ENCODE measurements at places on chromosomes 13 and 19.

DNA sequence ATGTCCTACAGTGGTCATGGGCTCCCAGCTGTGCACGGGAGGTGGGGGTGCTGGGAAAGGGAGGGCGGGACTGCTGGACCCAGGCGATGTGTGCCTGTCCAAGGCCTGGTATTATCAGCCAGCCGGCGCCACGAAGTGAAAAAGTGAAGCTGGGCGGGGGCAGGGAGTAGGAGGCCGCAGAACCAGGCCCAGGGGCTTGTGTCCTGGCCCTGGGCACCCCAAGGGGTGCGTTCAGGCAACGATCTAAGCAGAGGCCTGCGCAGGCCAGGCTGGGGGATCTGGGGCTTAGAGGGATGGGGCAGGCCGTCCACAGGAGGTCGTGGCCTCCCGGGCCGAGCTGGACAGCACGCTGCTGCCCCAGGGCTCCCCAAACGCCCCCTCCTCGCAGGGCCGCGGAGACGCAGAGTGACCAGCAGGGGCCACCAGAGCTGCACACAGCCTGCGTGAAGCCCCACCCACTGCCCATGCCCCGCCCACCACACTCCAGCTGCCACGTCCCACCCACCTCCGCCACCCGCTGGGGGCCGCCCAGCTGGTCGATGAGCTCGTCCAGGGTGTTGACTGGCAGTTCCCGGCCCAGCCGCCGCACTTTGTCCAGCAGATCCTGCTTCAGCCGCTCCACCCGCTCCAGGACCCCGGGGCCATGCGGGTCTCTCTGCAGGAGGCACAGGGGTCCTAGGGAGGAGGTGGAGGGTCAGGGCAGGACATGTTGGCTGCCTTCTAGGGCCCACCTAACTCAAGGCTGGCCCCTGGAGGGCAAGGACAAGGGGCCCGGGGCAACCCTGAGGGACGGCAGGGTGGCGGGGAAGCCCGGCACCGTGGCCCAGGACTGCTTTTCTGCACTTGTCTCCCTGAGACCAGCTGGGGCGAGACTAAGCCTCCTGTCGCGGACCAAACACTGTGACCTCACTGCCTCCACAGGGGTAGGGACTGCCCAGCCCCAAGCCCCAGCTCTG is 9.5 kb downstream of the GPX4 start:
- peak; percentile 28 for DNase-seq

- DNase-seq: no peak
Measured at GRCh38 chr13:62250501-62251201, 835.0 kb upstream of the PCDH20 start.

DNA sequence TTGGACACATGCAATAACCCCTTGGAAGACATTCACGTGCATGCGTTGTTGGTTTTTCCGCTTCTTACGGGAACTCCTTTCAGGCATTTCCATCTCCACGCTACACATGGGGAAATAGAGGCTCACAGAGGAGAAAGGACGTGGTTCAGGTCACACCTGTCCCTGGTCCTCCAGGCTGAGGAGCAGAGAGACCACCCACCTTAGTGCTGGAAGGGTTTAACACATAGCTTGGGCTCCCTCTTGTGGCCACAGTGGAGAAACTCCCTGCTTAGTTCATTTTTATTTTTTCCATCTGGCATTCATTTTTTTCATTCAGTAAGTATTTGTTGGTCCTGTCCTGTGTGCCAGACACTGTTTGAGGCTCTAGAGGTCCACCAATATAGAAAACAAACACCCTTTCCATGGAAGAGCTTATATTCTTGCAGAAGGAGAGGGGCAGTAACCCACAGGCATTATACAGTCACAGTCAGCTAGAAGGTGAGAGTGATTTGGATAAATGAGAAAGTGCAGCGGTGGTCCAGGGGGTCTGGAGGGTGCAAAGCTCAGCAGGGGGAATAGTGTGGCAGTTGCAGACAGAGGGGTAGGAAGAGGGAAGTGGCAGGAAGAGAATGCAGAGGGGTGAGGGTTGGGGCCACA is 24.2 kb upstream of the TTYH1 start:
- DNase-seq: no peak

DNA sequence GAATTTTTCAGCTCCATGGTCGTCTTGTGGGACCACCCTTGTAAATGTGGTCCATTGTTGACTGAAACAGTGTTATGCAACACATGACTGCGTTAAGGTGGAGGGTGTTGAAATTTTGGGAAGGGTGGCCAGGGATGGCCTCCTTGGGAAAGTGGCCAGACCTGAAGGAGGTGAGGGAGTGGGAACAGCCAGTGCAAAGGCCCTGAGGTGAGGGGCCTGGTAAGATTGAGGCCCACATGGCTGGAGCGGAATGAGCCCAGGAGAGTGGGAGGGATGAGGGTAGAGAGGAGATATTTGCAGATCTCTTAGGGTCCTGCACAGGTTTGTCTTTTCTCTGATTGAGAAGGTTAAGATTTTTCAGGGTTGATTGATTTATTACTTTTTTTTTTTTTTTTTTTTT is 18.2 kb downstream of the SIPA1L3 start:
- DNase-seq: no peak

- DNase-seq: no peak
Measured at GRCh38 chr19:55670280-55671053, 4.6 kb upstream of the EPN1 start.

GRCh38 chr13:113770937-113771336 is 11.9 kb downstream of the TMEM255B start:
- DNase-seq: no peak

GRCh38 chr19:10106100-10106936 is at the start of gene PPAN:
Gene PPAN (plus strand): TSS chr19:10106362. CDS start chr19:10106395, 33 bp downstream.
- peak; percentile 93 for DNase-seq

- DNase-seq: no peak
Measured at GRCh38 chr13:50917572-50917971, 8.0 kb downstream of the RNASEH2B start.

- no peak for DNase-seq
Measured at GRCh38 chr13:97353927-97354675, 79.9 kb upstream of the RAP2A start.

DNA sequence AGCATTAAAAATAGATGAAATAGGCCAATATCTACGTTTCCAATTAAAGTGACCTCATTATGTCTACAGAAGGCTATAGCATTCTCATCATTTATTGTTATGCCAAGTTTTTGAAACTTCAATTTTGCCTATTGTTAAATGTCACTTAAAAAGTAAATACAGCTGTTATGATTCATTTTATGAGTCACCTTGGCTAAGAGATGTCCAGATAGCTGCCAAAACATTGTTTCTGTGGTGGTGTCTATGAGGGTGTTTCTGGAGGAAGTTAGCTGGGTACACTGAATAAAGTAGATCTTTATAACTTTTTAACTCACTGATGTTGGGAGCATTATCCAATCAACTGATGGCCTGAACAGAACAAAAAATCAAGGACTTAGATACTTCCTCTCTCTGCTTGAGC is 1209.7 kb upstream of the PCDH9 start:
- DNase-seq: no peak

GRCh38 chr13:98987275-98987674 is 9.4 kb upstream of the DOCK9 start:
- no peak for DNase-seq

DNA sequence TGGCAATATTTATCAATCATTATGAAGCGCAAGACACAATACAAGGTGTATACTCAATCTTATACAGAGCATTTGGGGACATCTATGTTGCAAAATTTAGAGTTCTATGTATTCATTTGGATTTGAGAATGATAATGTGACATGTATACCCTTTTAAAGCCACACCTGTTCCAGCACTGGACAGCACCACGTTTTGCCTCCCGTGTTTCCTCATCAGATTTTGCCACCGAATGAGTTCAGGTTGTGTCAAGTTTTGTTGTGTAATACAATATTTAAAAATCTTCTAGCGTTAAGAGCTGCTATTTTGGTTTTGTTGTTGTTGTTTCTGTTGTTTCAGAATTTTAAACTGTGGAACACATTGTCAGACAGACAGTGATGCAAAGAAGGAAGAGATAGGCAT is 568.3 kb upstream of the GPC6 start:
- DNase-seq: no peak

- no peak for DNase-seq
Measured at GRCh38 chr13:66700117-66700601, 530.0 kb downstream of the PCDH9 start.

DNA sequence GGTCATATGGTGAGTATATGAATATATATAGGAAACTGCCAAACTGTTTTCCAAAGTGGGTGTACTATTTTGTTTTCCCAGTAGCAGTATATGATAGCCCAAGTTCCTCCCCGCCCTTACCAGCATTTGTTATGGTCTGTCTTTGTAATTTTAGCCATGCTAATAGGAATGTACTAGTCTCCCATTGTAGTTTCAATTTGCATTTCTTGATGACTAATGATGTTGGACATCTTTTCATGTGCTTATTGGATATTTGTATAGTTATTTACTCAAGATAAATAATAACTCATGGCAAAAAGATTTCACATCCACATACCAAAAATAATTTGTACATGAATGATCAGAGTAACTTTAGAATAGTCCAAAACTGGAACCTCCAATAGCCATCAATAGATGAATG is 75.3 kb upstream of the SERP2 start:
- DNase-seq: no peak

GRCh38 chr19:51135986-51136762 is 5.9 kb upstream of the SIGLEC7 start:
- no peak for DNase-seq

DNA sequence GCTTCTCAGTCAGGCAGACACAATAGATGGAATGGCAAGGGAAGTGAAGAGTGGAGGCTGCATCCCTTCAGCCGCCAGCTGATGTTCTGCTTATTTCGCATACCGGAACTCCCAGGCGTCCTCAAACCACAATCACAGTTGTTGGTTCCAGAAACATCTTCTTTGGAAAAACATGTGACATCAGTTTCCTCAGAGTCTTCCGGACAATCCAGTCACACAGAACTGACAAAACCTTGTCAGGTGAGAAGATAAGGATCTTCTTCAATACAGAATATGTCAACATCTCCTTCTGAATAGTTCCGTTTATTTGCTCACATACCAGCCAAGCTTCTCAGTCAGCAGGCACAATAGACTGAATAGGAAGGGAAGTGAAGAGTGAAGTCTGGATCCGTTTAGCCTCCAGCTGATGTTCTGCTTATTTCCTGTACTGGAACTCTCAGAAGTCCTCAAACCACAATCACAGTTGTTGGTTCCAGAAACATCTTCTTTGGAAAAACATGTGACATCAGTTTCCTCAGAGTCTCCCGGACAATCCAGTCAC is 45.1 kb upstream of the CEACAM21 start:
- no peak for DNase-seq

GRCh38 chr13:106628936-106629659 is 61.2 kb upstream of the ARGLU1 start:
- no peak for DNase-seq

DNA sequence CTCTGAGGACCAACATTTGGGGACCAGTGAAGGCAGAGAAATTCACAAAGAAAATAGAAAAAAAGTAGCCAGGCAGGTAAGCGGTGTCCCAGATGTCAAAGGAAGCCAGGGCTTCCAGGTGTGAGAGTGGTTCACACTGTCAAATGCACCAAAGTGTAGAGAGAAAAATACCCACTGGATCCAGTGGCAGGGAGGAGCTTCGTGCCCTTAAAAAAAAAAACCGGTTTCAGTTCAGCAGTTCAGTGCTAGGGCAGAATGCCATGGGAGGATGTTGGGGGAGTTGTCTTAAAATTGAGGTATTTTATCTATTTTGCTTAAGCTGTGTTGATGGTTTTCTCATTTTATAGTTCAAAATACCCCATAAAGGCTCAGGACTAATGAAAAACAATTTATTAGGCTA is 47.8 kb upstream of the C1QTNF9 start:
- DNase-seq: no peak

GRCh38 chr13:94112227-94112626 is 367.3 kb downstream of the DCT start:
- no peak for DNase-seq

DNA sequence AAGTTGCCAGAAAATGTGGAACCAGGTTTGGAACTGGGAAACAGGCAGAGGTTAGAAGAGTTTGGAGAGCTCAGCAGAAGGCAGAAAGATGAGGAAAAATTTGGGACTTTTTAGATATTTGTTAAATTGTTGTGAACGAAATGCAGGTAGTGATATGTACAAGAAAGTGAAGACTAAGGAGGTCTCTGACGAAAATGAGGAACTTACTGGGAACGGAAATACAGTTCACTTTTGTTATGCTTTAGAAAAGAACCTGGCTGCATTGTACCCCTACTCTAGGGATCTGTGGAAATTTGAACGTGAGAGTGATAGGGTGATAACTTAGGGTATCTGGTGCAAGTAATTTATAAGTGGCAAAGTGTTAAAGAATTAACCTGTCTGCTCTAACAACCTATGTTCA is 632.4 kb downstream of the SLITRK5 start:
- DNase-seq: no peak

GRCh38 chr19:55352040-55352439 is 2.5 kb downstream of the COX6B2 start:
- DNase-seq: no peak

GRCh38 chr13:99281811-99282263 is 23.7 kb upstream of the GPR18 start:
- no peak for DNase-seq

DNA sequence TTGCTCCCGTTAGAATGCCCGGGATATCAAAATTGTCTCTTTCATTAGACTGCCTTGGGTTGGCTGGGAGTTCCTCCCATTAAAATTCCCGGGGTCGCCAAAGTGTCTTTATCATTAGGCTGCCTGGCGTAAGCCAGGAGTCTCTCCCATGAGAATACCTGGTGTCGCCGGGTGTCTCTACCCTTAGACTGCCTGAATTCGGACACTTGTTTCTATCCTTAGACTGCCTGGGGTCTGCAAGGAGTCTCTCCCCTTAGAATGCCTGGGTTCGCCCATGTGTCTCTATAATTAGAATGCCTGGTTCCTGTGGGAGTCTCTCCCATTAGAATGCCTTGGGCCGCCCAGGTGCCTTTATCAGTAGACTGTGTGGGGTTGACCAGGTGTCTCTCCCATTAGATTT is 1538.2 kb downstream of the UQCRFS1 start:
- DNase-seq: no peak

GRCh38 chr19:9427941-9428340 is 7.4 kb downstream of the ZNF266 start:
- no peak for DNase-seq

GRCh38 chr13:100827489-100828176 is 153.0 kb upstream of the TMTC4 start:
- DNase-seq: no peak

DNA sequence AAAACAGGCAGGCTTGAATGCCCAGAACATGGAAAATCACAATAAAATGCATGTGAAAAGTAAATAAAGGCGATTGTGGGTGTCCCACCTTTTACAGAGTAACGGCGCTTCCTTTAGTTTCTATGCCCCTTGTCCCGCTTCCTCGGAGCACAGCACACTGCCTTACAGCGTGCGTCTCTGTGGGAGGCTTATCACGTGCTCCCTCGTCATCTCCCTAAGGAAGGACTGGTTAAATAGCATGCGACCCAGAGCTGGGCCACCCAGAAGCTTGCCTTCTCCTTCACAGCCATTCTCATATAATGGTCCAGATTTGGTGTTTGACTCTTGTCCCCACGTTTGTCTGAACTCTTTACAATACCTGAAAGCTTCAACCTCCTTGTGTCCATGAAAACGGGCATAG is 56.6 kb downstream of the LIG4 start:
- DNase-seq: no peak

GRCh38 chr19:17860993-17861360 is 1.3 kb downstream of the RPL18A start:
- no peak for DNase-seq

Measured in GOT3 (cell line).